Fibroblast of skin of back (primary cell): ENCODE measurements at places on chromosomes 16 and 17.

GRCh38 chr17:62456016-62456415 lies 22.6 kb upstream of the TLK2 start:
- DNase-seq = no peak

DNA sequence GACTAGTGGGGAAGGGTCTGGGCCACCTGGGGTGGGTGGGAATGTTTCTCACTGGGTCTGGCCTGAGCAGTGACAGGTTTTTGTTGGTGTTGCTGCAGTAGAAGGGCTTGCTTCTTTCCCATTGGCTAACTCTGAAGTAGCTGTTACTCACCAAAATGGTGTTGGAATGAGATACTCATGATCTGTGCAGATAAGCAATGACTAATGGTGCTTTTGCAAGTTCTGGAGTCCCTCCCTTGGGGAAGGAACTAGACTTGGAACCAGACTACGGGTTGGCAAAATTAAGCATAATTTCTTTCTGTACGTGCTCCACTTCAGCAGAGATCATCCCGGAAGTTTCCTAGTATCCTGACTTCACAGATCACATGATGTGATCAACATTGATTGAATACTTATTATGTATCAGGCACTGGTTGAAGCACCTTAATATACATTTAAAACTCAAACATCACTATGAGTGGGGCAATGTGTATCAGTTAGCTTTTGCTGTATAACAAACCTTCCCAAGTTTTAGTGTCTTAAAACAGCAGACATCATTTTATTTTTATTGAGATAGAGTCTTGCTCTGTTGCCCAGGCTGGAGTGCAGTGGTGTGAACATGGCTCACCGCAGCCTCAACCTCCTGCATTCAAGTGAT lies 30.1 kb downstream of the CHP2 start:
- peak; percentile 2 for DNase-seq

DNA sequence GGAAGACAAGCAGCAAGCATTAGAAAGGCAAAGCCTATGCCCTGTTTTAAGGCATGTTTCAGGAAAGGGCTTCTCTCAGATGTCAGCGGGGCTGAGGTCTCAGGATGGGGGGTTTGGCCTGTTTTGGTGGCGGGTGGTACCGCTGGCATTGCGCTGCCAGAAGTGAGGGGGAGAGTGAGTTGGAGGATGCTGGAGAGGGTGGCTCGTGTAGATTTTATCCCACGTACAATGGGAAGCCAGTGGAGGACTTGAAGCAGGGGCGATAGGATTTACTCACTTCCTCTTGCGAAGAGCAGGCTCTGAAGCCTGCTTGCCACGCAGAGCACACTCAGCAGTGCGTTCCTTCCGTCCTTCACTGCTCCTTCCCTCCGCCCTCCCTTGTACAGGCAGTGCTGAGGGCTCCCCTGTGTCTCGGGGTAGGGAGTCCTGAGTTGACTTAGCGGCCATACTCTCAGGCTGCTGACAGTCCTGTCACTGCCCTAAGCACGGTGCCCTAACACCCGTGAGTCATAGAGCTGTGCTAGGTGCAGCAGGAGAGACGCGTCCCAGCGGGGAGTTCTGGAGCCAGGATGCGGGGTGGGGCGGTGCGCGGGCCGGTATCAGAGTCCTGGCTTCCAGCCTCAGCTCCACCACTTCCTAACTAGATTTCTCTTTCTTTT lies 113.1 kb downstream of the SNX29 start:
- peak; percentile 63 for DNase-seq

- DNase-seq = no peak
Observed at GRCh38 chr17:18933102-18934058, 18.6 kb upstream of the SLC5A10 start.

GRCh38 chr16:47136099-47136842 lies 7.5 kb downstream of the NETO2 start:
- DNase-seq = peak; percentile 12

- DNase-seq = no peak
Observed at GRCh38 chr16:22063888-22064467, 28.4 kb upstream of the VWA3A start.

DNA sequence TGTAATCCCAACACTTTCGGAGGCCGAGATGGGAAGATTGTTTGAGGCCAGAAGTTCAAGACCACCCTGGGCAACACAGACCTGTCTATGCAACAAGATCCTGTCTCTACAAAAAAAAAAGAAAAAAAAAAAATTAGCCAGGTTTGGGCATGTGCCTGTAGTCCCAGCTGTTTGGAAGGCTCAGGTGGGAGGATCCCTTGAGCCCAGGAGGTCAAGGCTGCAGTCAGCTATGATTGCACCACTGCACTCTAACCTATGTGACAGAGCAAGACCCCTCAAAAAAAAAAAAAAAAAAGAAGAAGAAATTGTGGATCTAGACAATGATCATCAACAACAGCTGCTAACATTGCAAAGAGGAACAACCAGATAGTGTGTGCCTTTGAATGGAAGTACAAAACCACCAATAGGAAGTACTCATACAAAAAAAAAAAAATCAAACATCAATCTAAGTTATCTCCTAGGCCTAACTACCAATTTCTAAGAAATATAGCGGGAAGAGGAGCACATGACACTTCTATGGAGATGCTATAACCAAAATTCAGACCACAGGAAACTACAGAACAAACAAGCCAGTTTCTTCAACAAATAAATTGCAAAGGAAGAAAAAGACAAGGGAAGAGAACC lies 258.7 kb downstream of the MRTFB start:
- DNase-seq = no peak

- DNase-seq = no peak
Observed at GRCh38 chr17:1312261-1312870, 32.9 kb downstream of the TRARG1 start.

- DNase-seq = no peak
Observed at GRCh38 chr16:9154567-9155410, 63.3 kb downstream of the HAPSTR1 start.

GRCh38 chr16:181565-182021 lies 1.3 kb downstream of the HBQ1 start:
- DNase-seq = no peak
